ENCODE measurements at places on chromosomes 3 and 15.

- DNase-seq, result peak; percentile 89
Observed at GRCh38 chr3:129211772-129212171, 28.1 kb upstream of the CNBP start.

GRCh38 chr3:194401868-194402329, 2.8 kb upstream of the GP5 start:
- DNase-seq, result no peak

- no peak for DNase-seq
Observed at GRCh38 chr3:67678665-67679064, 24.3 kb upstream of the SUCLG2 start.

DNA sequence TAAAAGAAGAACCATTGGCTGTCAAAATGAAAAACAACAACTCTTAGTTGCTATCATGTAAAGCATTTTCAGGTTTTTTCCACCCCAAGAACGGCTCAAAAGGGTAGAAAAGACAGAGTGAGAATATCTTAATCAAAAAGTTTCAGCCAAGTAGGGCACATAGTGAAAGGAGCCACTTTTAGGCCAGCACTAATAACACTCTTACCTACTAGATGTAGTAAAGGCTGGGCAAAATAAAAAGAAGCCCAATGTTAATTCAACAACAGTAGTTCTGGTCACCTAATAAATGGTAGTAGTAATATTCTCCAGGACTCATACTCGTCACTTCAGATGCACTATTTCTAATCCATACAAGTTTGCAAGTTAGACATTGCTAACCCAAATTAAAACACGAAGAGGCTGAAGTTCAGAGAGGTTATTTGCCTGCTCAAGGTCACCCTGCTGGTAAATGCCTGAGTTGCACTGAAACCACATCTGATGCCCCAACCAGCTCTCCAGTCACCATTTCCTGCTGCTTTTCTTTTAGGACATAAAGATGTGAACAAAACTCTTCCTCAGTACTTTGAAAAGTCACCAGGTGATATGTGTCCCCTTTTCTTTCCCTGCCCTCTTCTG, 7.5 kb downstream of the GOLIM4 start:
- no peak for DNase-seq

DNA sequence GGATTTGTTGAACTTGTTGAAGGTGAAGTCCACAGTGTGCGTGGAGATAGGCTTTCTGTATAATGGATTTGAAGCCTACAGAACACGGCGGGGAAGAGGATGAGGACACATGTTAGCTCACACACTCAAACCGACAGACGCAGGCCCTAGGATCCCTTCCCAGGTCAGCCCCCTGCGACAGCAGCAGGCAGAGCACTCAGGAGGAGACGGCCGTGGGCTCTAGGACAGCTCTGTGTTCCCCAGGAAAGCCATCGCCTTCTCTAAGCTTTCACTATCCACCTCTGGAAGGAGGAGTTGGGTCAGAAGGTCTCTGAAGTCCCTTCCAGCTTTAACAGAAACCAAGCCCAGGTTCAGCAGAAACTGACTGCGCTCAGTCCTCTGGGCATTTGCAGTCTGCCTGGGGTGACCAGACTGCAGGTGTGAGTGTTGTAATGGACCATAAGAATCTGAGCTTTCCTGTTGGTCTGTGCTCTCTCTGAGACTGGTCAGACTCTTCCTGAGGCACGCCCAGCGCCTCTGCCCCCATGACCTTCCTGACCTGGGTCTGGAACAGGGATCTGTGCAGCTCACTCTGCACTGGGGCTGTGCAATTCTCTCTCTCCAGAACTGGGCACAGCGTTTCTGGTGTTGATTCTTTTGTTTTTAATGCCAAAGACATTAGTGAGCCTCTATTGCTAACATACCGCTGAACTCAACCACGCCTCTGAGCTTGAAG, 33.5 kb downstream of the UMPS start:
- no peak for DNase-seq

- no peak for DNase-seq
Observed at GRCh38 chr15:66783725-66784124, 81.7 kb downstream of the SMAD6 start.

- DNase-seq, result no peak
Observed at GRCh38 chr3:133934073-133934970, 38.6 kb upstream of the RAB6B start.

GRCh38 chr3:16056217-16056616, 118.3 kb upstream of the GALNT15 start:
- no peak for DNase-seq

- no peak for DNase-seq
Observed at GRCh38 chr15:89184886-89185526, 36.4 kb downstream of the RLBP1 start.

DNA sequence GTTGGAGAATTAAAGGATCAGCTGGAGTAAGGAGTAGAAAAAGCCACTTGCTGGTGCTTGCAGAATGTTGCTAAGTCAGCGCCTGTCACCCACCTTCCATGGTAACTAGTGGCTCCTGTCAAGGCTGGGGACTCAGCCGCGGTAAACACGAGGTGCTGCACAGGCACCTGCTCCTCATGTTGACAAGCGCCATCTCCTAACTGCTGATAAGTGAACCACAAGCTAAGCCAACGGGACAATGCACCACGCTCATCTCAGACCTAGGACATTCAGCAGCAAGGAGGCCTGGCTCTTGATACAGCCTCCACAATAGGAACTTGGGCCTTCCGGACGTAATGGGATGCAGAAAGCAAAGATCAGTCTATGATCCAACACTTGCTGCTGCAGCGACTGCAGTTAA, 264.4 kb downstream of the OCA2 start:
- no peak for DNase-seq

- DNase-seq, result no peak
Observed at GRCh38 chr3:107651782-107652181, 129.0 kb downstream of the BBX start.

DNA sequence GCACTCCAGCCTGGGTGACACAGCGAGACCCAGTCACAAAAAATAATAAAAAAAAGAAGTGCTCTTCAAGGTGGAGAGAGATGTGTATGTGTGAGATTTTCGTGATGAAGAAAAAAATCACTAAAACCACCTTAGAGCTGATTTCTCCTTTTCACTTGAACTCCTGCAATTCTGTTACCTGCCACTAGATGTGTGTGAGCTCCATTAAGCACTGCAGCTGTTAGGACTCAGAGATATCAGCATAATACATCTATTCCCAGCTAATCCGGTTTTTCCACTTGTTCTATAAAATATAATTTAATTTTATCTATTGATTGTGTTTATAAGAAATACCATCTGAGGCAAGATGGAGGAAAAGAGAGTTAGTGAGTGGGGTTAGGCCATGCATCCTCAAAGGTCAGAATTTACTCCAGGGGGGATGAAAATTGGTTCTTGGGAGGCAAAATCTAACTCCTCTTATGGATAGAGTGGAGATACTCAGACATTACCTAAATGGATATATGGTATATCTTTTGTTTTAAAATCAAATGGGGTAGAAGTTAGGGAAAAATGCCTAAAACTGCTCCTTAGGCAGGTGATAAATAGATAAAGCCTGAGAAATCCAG, 152.7 kb downstream of the IL20RB start:
- no peak for DNase-seq

DNA sequence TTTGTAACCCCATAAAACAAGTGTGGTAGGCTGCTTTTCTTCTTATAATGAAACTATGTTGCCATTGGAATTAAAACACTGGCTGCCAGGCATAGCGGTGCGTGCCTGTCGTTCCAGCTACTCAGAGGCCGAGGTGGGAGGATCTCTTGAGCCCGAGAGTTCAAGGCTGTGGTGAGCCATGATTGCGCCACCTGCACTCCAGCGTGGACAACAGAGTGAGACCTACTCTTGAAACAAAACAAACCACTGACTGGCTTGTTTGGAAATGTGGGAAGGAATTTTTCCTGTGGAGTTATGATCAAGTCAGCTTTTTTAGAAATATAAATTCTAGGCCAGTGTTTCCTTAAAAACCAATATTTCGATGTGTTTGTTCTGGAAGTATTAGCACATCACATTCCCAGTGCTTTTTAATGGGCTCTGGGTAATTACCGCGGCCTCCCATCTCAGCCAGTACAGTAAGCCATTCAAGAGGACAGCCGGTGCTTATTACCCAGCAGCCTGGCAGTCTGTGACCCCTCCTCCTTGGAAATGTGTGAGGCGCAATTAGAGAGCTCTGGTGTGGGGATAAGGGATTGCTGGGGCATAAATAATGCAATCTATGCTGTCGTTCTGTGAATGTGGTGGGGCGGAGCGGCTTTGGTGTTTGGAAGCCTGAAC, 58.3 kb upstream of the TRAK1 start:
- peak; percentile 79 for DNase-seq

GRCh38 chr3:133037436-133037835, 755 bp upstream of the TMEM108 start:
- no peak for DNase-seq

GRCh38 chr3:55545995-55546394, 58.9 kb upstream of the WNT5A start:
- no peak for DNase-seq

DNA sequence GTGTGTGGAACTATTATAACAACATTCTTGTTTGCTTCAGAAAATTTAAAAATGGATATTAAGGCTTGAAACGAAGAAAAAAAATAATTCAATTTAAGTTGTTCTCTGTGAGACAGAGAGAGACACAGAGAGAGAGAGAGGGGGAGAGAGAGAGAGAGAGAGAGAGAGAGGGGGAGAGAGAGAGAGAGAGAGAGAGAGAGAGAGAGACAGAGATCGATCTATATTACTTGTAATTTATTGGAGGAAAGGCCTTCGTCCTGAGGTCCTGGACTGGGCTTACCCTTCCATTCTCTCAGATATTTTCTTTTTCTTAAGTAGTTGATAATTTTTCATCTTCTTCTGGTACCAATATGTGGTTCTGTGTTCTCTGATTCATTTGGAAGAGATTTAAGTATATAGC, 25.9 kb downstream of the MFSD1 start:
- no peak for DNase-seq

- no peak for DNase-seq
Observed at GRCh38 chr3:46675843-46676567, 17.5 kb downstream of the ALS2CL start.

DNA sequence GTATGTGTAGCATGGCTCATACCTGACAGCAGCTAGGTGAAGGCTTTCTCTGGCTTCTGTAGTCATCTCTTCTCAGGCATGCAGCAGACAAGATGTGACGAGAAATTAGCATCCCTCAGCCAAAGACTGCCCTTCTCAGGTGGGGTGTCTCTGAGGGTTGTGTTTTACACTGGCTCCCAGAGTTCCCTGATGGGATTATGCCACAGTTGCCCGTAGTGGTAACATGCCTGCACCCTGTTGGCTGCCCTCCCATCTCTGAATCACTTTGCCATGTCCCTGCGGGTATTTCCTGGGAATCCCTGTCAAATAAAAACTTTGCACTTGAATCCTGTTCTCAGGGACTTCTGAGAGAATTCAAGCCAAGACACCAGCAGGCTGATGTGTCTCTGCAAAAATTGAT, 70.5 kb downstream of the LRTM1 start:
- DNase-seq, result peak; percentile 65

GRCh38 chr3:74789111-74789510, 174.7 kb upstream of the CNTN3 start:
- no peak for DNase-seq

DNA sequence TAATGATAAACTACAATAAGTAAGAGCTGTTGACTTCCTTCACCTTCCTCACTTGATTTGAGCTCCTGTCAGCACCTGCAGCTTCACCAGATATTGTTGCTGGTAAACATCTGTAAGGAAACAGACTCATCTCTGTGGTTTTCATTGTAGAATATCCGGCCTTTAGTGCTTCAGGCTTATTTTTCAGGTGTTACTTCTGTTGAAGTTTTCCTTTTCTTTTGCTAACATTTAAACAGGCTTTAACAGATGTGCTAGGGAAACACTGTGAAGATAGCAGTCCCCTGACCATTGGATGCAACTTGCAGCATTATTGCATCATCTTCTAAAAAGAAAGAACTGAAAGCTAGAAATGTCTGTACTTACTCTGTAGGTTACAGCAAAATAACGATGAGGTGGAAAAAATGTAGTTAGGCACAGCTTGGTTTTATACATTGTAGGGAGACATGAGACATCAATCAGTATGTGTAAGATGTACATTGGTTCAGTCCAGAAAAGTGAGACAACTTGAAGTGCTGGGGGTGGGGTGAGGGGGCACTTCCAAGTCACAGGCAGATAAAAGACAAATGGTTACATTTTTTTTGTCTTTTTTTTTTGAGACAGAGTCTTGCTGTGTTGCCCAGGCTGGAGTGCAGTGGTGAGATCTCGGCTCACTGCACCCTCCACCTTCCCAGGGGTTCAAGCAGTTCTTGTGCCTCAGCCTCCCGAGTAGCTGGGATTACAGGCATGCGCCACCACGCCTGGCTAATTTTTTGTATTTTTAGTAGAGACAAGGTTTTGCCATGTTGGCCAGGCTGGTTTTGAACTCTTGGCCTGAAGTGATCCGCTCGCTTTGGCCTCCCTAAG, 10.2 kb downstream of the EDEM1 start:
- DNase-seq, result no peak

DNA sequence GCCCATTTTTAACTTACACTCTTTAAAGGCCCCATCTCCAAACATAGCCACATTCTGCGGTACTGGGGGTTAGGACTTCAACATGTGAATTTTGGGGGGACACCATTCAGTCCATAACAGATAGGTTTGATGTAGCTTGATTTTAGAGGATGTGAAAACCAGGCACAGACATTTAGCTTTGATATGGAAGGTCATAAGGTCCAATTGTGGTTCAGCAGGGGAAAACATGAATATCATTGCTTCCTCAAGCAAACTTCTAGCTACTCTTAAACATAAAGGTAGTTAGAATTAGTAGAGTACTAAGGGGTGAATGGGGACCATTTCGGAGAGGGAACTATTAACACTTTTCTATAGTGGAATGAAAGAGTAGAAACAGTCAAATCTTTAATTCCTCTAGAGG, 13.6 kb upstream of the NFKBIZ start:
- DNase-seq, result no peak

DNA sequence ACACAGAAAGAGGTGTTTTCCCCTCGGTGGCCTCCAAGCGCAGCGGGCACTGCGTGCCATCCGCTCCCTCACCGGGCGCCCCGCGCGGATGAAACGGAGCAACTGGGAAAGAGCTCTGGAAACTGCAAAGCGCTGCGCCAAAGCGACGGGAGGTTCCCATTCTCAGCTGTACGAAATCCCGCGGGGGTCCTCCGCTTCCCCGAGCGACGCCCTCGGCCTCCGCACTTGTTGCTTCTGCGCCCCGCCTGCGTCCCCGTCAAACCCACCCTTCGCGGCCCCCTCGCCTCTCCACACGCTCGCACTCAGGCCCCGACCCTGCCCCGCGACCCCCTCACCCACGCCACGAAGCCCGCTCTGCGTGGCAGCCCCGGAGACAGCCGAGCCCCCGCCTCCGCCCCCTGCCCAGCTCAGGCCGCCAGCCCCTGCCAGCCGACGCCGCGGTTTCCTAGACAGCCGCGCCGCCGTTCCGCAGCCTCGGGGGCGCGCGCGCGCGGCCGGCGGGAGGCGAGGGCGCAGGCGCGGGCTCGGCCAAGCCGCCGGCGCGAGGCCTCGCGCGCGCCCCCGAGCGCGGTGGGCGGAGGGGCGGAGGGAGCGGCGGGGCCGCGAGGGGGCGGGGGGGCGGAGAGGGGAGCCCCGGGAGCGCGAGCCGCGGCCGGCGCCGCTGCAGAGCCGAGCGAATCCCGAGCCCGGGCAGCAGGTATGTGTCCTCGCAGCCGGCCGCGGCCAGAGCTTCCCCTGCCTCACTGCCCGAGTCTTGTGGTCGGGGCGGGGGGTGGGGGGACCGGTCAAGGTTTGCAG, at the start of gene TMEM266:
Gene TMEM266, plus strand, starts transcription at position 666 of the 798 bp plus-strand sequence. CDS start 74,279 bp downstream, outside the sequence.
- DNase-seq, result no peak

- DNase-seq, result no peak
Observed at GRCh38 chr3:42803414-42804105, 730 bp downstream of the HIGD1A start.

- no peak for DNase-seq
Observed at GRCh38 chr15:99185414-99186130, 63.8 kb downstream of the TTC23 start.

- no peak for DNase-seq
Observed at GRCh38 chr3:122081543-122082247, 26.5 kb downstream of the CD86 start.

All from epithelial cell of proximal tubule (primary cell).